ENCODE measurements at places on chromosomes 4 and X.

DNA sequence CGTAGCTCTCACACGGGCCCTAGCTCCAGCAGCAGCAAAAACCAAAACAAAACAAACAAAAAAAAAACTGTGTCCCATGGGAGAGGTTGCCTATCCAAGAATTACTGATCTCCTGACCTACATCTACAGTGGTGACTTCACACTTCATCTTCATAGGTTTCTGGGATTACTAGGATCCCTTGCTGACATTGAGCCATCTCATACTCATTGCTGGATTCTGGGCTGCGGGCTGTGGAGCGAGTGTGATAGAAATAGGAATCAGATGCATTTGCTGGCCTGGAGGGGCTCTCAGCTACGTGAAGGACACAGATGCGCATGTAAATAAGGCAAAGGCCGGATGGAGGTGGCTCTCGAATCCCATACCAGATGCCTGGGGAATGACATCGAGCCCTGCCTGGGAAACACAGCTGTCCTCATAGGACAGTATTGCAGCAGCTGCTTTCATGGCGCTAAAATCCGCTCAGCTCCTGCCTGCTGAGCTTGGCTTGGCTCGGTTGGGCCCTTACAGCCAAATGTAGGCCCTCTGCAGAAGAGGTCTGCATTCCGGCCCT, 41.7 kb downstream of the CNGA2 start:
- no peak for DNase-seq

DNA sequence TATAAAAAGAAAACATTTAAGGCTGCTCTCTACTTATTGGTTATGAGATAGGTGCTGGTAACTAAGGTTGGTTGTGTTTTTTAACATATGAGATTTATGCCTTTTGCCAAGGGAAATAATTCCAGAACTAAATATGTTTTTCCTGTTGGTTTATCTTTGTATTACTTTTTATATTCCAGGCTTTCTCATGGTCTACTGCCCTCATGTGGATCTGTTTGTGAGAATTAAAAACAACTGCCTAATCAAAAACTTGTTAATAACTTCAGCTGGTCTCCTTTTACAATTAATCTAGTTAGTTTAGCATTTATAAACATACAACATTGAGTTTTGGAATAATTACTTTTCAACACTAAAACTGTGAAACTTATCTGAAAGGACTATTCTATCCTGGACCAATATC, 1208.3 kb downstream of the ADGRL3 start:
- no peak for DNase-seq

DNA sequence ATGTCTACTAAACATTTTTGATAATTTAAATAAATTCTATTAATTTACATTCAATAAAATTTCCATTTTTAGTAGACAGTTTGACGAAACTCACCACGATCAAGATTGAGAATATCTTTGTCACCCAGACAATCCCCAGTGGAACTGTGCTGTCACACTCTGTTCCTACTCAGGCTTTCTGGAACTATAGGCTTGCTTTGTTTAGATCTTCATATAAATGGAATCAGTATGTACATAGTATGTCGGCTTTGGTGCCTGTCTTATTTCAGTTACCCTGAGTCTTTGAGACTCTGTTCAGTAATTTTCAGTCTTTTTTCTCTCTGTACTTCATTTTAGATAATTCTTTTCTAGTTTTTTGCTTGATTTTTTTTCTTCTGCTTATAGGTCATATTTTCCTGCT, 163.5 kb upstream of the EMCN start:
- no peak for DNase-seq

DNA sequence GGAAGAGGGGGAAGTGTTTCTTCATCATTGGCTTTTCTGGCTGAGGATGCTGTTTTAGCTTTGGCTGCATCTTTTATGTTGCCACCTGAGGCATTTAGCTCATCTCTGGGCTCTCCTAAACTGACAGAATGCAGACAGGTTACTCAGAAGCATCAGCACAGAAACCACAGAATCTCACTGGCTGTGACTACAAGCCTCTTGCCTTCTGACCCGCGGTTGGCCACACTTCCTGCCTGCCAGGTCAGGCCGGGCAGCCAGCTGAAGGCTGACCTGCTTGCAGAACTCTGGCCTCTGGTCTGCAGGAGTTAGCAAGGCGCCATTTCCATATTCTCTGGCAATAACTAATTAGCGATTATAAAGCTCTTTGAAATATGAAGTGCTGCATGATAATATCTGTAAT, 366.5 kb downstream of the MID1IP1 start:
- no peak for DNase-seq

DNA sequence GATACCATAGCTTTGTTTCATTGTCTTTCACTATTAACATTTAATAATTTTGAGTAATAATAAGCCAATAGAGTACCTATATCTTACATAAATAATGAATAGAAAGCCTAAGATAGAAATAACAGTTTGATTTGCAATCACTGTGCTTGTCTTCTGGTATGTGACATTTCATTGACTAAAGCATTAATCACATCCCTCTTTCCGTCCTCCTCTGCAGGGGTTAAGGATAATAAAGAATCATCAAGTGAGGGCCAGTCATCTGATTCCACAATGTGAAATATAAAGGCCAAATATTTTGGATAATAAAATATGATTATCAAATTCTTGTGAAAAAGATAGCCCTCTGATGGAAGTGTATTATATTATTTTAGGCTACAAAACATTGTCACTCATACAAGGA, 2073.4 kb downstream of the ARAP2 start:
- peak; percentile 84 for DNase-seq

DNA sequence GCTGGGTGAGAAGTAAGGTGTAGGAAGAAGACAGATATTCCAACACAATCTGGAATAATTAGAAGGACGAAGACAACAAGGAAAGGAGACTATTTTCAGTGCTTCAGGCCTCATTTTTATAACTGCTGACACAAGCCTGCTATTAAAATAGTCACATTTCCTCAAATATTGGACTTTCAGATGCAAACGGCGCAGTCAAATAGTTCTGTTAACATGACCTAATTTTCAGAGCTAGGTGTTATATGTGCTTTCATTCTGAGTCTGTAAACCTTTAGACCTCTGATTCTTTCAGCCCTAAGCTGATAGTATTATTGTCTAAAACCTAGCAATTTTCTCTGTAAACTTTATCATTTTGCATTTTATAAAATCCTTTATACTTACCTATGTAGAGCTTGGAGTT, 261.5 kb downstream of the IL1RAPL1 start:
- no peak for DNase-seq

GRCh38 chr4:2068198-2068470, 9.0 kb downstream of the NAT8L start:
- no peak for DNase-seq

- peak; percentile 67 for DNase-seq
Observed at GRCh38 chr4:72375073-72375736, 193.8 kb downstream of the ADAMTS3 start.

Measured in foreskin fibroblast (primary cell).